Activated CD4-positive, alpha-beta T cell treated with anti-CD3 and anti-CD28 coated beads, Interleukin-2, amount 50 U/mL, for 48 hours (primary cell): ENCODE measurements at places on chromosomes 5 and 9.

GRCh38 chr5:91957666-91958065 lies 574.5 kb upstream of the ARRDC3 start:
- DNase-seq = no peak

DNA sequence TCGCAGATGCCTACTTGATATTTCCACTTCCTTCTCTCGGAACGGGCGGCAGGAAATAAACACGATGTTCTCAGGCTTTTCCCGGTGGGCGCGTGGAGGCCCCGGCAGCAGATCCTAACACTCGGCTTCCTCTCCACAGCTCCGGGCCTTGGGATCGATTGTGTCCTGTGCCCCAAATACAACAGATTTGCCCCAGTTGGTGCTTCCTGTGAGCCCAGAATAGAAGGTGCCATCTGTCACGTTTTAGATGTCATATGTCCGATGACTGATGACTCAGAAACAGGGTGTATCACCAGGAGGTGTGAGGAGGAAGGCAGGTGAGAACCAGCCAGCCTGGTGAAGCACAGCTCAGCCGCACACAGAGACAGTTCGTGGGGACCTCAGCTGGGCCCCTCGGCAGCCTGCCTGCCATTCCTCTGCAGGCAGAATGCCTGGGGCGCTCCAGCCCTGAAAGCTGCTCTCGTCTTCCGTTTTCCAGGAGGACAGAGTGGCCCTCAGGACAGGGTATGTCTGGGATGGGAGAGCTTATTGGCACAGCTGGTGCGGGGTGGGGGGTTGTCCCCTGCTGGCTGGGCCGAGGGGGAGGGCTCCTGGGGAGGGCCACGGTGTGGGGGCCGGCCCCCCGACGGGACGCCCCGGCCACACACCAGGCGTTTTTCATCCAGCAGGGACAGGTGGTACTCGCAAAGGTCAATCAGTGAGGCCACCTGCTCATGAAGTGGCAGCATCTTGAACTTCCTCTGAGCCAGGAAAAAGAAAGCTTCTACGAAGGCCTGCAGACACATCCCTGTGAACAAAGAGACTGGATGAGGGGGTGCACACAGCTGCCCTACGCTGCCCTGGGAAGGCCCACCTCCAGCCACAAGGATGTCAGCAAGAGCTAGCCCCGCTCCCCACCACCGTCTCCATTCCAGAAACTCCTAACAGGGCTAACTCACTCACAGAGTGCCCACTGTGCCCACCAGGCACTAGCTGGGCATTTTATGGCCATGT lies 171.0 kb downstream of the DAB2IP start:
- DNase-seq = no peak

- DNase-seq = peak; percentile 98
Measured at GRCh38 chr9:136539427-136540421, 6.1 kb downstream of the NOTCH1 start.

GRCh38 chr9:126667190-126668055 lies 53.7 kb downstream of the LMX1B start:
- no peak for DNase-seq

- no peak for DNase-seq
Measured at GRCh38 chr9:130159057-130159456, 13.1 kb upstream of the NCS1 start.

DNA sequence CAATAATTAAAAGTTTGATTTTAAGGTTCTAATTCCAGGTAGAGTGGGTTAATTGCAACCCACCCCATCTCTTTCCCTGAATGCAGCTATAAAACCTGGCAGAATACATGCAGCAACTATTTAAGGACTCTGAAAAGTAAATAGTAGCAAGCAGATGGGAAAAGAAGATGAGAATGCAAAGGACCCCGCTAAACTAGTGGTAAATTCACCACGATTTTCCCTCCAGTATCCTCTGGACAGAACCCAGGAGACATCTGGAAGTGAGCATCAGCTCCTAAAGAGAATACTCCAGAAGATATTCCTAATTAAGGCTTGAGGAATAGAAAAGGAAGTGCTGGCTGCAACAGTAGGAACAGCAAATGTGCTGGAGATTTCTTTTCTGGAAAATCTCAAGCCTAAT lies 170.9 kb downstream of the FRMD3 start:
- DNase-seq = no peak

- DNase-seq = peak; percentile 1
Measured at GRCh38 chr5:6222121-6222520, 156.2 kb downstream of the MED10 start.

GRCh38 chr5:175555168-175555785 lies 76.9 kb downstream of the SFXN1 start:
- DNase-seq = no peak
